HepG2 (cell line): ENCODE measurements at places on chromosomes 5 and 9. TPM values are rescaled to one million over a fixed set of nuclear protein-coding genes. Genes with fewer than 3 reads are reported as not detected.

DNA sequence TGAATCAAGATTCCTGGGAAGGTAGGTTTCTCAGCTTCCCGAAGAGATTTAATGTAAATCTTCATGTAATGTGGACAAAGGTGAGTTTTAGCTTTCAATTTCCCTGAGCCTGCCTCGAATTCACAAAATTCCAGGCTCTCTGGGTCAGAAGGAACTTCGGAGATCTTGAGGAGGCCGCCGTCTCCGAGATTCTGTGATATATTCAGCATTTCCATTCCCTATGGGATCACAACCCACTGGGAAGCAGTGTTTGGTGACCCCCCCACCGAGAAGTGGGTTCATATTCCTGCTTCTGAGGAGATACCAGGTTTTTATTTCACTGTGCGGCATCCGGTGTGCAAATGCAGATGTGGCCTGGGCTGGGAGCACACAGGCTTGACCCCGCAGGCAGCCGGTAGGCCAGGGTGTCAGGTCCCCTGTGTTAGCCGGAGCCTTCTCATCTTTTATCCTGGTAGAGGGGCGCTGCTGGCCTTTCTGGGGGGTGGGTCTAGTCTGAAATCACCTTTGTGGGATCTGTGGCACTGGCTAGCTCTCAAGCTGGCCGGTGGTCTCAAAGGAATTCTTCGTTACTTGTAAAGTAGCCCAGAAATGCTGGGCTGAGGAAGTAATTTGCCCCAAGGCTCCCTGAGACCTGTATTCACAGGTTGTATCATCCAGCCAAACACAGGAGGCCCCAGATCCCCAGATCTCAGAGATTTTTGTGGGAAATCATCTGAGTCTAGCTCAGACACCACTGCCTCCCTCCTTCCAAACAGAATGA, 1.4 kb downstream of the PLEKHG4B start:
- no peak for DNase-seq

PCDHGB1 gene
- total RNA-seq = 0.95 and 2.6 TPM in 2 replicates

SUSD3 gene
- 6.0 and 7.0 TPM in 2 replicates for total RNA-seq

- peak; percentile 99 for DNase-seq
Observed at GRCh38 chr5:136058039-136058971, 29.5 kb downstream of the TGFBI start.

CATSPER3 gene
- 0.14 and 0.33 TPM in 2 replicates for total RNA-seq

GRCh38 chr5:75465480-75465879, 45.9 kb downstream of the CERT1 start:
- no peak for DNase-seq

- peak; percentile 45 for DNase-seq
Observed at GRCh38 chr5:132063090-132063911, 2.8 kb downstream of the IL3 start.

TRMT10B gene
- 3.1 and 3.3 TPM in 2 replicates for total RNA-seq

GRCh38 chr9:132486706-132487350, 76.8 kb downstream of the CFAP77 start:
- no peak for DNase-seq
